ENCODE measurements at places on chromosomes 1 and 21.

DNA sequence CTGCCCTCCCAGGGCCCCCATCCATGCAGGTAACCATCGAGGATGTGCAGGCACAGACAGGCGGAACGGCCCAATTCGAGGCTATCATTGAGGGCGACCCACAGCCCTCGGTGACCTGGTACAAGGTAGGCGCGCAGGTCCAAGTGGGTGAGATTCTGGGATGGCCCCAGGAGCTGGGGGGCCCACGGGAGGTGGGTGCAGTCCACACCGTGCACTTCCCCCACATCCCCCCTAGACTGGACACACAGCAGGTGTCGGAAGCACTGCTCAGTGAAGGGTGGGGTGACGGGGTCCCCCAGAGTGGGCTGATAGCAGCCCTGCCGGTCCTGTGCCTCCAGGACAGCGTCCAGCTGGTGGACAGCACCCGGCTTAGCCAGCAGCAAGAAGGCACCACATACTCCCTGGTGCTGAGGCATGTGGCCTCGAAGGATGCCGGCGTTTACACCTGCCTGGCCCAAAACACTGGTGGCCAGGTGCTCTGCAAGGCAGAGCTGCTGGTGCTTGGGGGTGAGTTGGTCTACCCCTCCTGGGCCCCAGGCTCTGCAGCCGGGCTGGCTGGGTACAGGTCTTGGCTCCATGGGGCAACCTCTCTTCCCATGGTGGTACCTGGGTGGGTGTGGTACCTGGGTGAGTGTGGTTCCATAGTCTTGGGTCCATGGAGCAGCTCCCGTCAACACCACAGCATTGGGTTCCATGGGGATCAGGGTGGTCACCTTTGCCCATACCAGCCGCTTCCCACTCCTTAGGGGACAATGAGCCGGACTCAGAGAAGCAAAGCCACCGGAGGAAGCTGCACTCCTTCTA lies 40.4 kb downstream of the TRIM11 start:
- DNase-seq = no peak

DNA sequence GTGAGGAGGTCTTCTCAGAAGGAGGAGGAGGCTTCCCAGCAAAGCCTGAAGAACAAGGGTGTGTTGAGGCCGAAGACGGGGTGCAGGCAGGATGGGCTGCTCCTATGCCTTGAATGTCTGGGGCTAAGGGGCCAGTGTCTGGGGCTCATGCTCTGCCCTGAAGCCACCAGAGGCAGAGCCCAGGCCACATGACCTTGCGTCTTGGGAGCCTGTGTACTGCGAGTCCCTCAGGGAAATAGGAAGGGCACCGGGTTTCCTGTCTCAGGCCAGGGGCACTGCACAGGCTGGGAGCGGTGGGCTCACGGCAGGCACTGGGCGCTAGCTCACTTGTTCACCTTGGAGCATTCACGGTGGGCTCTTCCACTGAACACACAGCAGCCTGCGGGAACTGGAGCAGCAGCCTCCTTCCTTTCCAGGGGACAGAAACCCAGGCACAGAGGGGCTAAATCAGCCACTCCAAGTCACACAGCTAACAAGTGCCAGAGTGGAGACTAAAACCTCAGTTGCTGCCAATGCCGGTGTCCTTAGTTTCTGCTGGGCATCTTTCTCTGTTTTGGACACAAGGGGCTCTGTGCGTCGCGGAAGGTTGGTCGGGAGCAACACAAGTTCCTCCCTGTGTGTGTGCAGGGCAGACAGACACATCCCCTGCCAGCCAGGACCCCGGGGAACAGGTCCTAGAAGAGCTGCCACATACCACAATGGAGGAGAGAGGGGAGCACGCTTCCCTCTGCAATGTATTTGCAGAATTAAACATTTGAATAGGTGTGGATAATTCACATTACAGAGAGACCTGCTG lies 104.8 kb upstream of the C1orf174 start:
- DNase-seq = no peak

DNA sequence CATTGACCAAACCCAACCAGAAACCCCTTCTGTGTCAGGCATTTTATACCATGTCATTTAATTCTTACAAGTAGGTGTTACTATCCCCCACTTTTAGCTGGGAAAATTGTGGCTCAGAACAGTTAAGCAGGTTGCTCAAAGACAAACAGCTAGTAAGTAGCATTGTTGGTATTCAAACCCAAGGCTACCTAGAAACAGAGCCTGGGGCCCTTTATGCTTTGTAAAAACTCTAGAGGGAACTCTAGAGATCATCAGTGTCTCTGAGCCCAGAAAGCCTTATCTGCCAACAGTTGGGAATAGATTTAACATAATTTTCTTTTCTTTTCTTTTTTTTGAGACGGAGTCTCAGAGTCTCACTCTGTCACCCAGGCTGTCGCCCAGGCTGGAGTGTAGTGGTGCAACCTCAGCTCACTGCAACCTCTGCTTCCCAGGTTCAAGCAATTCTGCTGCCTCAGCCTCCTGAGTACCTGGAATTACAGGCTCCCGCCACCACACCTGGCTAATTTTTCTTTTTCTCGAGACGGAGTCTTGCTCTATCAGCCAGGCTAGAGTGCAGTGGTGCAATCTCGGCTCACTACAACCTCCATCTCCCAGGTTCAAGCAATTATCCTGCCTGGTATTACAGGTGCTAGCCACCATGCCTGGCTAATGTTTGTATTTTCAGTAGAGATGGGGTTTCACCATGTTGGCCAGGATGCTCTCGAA lies 48.5 kb upstream of the OSBPL9 start:
- DNase-seq = no peak

DNA sequence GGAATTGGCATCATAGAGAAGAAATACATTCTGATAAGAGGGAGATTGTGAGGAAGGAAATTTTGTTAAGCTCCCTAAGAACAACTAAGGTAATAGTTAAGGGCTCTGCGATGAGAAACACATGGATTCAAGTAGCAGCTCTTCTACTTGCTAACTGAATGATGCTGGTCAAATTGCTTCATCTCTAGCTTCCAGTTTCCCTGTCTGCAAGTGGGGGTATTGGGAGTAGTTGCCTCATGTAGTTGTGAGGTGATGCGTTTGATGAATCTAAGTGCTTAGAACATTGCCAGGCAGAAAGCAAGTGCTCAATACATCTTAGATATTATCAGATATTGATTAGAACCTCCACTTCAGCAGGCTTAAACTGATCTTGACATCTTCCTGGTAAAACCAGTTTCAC lies 84.8 kb downstream of the CD58 start:
- DNase-seq = no peak

- DNase-seq = no peak
Observed at GRCh38 chr1:200338451-200338850, 71.4 kb downstream of the ZNF281 start.

- DNase-seq = no peak
Observed at GRCh38 chr1:214993419-214993818, 89.1 kb upstream of the KCNK2 start.

- peak; percentile 19 for DNase-seq
Observed at GRCh38 chr1:154759196-154759595, 110.9 kb downstream of the KCNN3 start.

GRCh38 chr1:213484333-213484732 lies 433.3 kb downstream of the RPS6KC1 start:
- no peak for DNase-seq

- DNase-seq = no peak
Observed at GRCh38 chr1:51750218-51750617, 128.3 kb downstream of the NRDC start.

- peak; percentile 12 for DNase-seq
Observed at GRCh38 chr1:147890177-147890790, 12.3 kb upstream of the GJA8 start.

- DNase-seq = no peak
Observed at GRCh38 chr1:117118137-117118536, 3.4 kb downstream of the TRIM45 start.

- DNase-seq = no peak
Observed at GRCh38 chr1:181208967-181209366, 120.5 kb downstream of the IER5 start.

DNA sequence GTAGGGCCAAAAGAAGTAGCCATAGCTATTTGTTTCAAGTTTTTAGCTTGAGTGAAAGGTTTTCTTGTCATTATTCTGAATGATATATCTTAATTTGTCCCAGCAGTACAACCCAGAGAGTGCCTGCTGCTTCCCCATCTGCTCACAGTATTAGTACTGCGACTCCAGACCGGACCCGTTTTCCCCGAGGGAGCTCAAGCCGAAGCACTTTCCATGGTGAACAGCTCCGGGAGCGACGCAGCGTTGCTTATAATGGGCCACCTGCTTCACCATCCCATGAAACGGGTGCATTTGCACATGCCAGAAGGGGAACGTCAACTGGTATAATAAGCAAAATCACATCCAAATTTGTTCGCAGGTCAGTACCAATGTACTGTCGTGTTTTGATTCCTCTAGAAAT lies 37.2 kb upstream of the C1orf115 start:
- no peak for DNase-seq

DNA sequence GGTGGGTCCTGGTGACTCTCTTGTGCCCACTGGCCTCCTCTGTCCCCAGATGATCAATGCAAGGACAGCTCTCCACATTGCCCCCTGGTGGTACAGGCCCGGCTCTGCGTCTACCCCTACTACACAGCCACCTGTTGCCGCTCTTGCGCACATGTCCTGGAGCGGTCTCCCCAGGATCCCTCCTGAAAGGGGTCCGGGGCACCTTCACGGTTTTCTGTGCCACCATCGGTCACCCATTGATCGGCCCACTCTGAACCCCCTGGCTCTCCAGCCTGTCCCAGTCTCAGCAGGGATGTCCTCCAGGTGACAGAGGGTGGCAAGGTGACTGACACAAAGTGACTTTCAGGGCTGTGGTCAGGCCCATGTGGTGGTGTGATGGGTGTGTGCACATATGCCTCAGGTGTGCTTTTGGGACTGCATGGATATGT lies 10.8 kb downstream of the ADAMTSL4 start:
- DNase-seq = no peak

- no peak for DNase-seq
Observed at GRCh38 chr1:223401873-223402789, 8.9 kb downstream of the CCDC185 start.

DNA sequence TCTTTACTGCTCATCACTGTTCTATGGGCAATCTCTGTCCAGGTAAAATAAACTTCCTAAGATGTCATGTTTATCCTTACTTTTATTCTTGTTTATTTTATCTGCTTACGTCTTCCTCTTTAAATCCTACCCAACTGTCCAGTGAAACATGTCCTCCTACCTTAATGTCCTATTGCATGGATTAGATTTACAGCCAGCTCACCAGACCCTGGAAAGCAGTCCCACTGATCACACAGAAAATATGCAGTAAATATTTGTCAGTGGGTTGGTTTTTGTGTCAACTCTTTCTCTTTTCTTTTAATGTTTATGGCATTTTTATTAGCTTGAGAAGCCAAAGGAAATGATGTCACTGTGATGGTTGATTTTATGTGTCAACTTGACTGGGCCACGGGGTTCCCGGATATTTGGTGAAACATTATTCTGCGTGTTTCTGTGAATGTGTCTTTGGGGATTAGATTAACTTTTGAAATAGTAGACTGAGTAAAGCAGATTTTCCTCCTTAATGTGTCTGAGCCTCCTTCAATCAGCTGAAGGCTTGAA lies 258.3 kb downstream of the SRGAP2C start:
- no peak for DNase-seq

DNA sequence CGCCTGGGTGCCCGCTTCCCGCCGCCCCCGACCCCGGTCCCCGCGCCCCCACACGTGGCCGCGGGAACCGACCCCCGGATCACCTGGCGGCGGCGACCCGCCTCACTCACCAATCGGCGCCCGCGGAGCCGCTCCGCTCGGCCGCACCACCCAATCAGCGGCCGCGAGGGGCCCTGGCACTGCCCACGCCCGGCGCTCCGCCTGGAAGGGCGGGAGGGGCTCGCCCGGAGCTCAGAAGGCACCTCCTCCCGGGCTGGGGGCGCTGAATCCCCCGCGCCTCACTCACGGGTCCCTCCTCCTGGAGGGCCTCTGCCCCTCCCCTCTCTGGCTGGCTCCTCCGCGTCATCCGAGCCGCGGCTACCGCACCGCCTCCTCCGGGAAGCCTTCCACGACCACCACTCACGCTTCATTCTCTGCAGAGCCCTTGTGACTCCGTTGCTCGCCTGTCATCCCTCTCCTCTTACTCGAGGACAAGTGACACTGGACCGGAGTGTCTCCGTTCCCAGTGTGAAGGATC lies 374 bp downstream of the SH2D5 start:
- DNase-seq = peak; percentile 24

DNA sequence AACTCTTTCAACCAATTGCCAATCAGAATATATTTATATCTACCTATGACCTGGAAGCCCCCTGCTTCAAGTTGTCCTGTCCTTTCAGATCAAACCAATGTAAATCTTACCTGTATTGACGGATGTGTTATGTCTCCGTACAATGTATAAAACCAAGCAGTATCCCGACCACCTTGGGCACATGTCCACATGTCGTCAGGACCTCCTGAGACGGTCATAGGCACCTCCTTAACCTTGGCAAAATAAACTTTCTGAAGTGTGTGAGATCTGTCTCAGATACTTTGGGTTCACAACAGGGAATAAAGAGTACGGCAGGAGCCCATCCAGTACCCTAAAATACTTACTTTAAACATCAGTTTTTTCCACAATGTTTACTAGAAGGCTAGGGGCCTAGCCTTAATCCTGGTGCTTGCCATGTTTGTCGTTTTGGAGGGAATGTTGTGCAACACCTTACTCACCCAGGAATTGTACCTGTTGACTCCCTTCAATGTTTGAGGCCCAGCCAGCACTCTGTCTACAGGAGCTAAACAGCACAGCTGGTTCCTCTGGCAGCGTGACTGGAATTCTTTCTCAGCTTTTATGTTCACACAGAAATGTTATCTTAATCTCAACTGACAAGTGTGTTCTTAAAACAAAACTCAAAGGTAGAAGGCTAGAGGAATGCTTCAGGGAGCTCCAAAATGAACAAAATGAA lies 90.8 kb upstream of the USP25 start:
- no peak for DNase-seq

DNA sequence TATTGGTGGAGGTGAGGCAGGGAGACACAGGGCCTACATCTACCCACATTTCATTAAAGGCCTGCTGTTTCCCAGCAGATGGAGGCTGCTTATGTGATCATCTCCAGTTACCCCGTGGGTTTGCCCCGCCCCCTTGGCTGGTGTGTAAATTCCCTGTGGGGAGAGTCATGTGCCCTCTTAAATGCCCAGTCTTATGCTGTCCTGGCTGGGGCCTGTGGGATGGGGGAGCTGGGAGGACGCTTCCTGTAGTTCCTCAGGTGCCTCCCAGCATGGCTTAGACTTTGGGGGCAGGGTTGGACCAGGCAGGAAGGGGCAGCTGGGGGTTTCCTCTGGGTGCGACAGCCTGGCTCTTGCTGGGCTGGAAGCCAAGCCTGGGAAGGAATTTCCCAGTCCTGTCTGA lies 15.5 kb upstream of the CITED4 start:
- no peak for DNase-seq

- DNase-seq = no peak
Observed at GRCh38 chr1:31013187-31013864, 52.2 kb downstream of the PUM1 start.

DNA sequence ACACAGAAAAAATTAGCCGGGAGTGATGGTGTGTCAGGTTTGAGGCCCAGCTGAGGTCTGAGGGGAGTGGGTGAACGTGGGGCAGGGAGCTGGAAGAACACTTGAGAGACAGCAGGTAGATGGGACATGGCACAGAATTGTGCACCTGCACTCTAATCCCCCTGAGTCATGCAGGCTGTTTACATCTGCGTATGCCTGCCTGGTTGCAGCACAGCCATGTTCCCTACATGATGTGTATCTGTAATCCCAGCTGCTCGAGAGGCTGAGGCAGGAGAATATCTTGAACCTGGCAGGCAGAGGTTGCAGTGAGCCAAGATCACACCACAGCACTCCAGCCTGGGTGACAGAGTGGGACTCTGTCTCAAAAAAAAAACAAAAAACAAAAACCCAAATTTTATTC lies 44.8 kb downstream of the ATP5PO start:
- no peak for DNase-seq

GRCh38 chr1:76511558-76512179 lies 355.6 kb upstream of the ST6GALNAC5 start:
- DNase-seq = no peak

- DNase-seq = no peak
Observed at GRCh38 chr21:15144026-15144425, 79.2 kb upstream of the NRIP1 start.

Measured in stimulated activated CD8-positive, alpha-beta memory T cell treated with anti-CD3 and anti-CD28 coated beads, Interleukin-7, amount 100 ng/mL, for 1 hour (primary cell).